Activated T-cell treated with anti-CD3 and anti-CD28 coated beads, Interleukin-2, amount 50 U/mL, for 24 hours (primary cell): ENCODE measurements at places on chromosomes 16 and 17.

DNA sequence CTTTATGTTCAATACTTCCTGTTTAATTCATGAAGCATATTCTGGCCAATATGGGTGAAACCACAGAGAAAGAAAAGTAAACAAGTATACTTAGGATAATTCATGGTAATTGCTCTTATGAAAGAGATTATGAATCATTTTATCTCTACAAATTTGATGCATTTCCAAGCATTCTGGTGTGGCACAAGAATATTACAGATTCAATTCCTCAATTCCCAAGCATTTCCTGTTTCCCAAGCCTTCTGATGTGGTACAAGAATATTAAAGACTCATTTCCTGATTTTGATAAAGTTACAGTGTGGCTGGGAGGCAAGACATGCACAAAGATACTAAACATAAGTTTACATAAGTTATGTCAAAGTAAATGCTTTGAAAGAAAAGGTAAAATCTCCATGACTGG is 126.1 kb upstream of the NUDT7 start:
- DNase-seq, result no peak

DNA sequence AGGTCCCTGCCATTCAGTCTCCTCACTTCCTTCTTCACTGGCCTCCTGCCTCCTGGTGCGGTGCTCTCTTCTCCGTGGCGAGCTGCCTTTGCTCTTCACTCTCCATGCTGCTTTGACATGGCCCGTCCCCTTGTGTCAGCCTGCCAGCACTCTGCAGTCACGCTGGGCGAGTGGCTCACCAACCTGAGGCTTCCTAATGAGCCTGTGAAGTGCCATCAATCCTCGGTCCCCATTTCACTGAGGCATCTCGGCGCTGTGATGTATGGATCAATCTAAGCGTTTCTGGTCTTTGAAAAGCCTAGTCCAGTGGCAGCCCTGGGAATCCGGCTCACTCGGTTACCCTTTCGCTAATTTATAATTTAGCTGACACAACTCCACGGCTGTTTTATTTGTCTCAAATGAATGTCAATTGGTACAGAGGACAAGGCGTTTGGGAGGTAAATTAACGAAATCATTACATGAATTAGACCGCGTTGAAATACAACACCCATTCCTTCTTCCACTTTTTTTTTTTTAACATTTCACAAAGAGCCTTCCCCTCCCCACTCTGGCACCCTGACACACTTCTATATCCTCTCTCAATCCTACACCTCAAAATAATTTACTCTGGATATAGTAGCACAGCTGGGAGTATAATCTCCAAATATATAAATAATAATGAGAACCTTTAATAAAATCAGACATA is 610.7 kb downstream of the TMEM114 start:
- DNase-seq, result no peak

GRCh38 chr16:81520151-81520470 is 75.5 kb downstream of the CMIP start:
- DNase-seq, result no peak

GRCh38 chr17:72158895-72159885 is 38.4 kb downstream of the SOX9 start:
- no peak for DNase-seq

- DNase-seq, result no peak
Observed at GRCh38 chr17:60224064-60224463, 74.3 kb downstream of the CA4 start.

GRCh38 chr16:67164599-67165061 is at the start of gene HSF4:
HSF4 (plus strand) TSS chr16:67164745; CDS start chr16:67164812, 67 bp downstream.
- DNase-seq, result no peak

GRCh38 chr16:85235991-85236817 is 123.9 kb upstream of the CIBAR2 start:
- no peak for DNase-seq

DNA sequence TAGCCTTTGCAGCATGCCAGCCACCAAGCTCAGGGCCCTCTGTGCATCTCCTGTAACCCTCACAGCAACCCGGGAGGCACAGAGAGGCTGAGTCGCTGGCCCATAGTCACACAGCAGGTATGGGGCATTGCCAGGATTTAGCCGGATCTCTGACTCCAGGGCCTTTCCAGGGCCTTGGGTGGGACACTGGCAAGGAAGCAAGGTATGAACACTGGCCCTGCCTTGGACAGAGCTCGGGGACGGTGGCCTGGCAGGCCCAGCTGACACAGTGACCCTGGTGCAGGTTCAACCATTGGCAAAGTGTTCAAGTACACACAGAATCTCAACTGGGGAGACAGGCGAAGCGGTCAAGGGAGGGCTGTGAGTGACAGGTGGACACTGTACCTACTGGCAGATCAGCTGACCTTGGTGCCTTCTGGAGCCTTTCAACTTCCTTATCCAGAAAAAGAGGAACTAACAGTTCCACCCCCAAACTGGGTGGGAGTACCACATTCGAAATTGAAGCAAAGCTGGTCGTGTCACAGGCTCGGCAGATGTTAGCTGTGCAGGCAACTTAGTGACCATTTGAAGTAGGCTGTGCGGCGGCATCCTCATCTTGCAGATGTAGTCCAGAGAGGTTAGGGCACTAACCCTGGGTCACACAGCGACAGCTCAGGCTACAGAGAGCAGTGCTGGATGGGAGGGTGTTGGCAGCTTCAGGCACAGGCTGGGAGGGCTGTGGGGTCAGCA is 287.4 kb downstream of the SEC14L1 start:
- no peak for DNase-seq

GRCh38 chr17:62043140-62043539 is 21.9 kb downstream of the MED13 start:
- DNase-seq, result no peak

DNA sequence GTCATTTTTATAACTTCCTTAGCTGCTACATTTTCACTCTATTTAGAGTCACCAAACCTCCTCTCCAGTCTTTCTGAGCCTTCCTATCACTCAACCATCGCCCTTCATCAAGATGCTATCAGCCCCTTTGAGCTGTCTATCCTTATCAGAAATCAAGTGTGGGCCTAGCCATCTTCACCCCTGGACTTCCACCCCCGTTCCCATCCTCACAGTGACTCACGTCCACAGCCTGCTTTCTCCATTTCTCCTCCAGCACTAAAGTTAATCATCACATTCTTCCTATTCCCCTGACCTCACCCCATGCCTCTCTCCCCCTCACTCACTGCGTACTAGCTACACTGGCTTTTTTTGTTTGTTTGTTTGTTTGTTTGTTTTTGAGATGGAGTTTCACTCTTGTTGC is 2.4 kb upstream of the TEKT3 start:
- no peak for DNase-seq

- no peak for DNase-seq
Observed at GRCh38 chr17:41167561-41167960, 460 bp downstream of the KRTAP4-3 start.

DNA sequence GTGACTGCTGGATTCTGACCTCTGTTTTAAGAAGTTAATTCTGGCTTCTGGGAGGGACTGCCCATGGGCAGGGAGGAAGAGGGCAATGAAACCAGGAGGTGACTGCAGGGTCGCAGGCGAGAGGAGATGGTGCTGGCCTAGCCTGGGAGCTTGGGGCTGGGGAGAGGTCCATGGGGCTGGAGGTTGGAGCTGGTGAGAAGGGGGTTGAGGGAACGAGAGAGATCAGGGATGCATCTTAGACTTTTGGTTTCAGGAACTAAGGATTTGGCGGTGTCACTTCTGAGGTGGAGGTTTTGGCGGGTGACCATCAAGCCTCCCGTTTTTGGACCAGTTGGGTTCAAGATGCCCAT is 64.6 kb downstream of the NKD1 start:
- DNase-seq, result no peak

DNA sequence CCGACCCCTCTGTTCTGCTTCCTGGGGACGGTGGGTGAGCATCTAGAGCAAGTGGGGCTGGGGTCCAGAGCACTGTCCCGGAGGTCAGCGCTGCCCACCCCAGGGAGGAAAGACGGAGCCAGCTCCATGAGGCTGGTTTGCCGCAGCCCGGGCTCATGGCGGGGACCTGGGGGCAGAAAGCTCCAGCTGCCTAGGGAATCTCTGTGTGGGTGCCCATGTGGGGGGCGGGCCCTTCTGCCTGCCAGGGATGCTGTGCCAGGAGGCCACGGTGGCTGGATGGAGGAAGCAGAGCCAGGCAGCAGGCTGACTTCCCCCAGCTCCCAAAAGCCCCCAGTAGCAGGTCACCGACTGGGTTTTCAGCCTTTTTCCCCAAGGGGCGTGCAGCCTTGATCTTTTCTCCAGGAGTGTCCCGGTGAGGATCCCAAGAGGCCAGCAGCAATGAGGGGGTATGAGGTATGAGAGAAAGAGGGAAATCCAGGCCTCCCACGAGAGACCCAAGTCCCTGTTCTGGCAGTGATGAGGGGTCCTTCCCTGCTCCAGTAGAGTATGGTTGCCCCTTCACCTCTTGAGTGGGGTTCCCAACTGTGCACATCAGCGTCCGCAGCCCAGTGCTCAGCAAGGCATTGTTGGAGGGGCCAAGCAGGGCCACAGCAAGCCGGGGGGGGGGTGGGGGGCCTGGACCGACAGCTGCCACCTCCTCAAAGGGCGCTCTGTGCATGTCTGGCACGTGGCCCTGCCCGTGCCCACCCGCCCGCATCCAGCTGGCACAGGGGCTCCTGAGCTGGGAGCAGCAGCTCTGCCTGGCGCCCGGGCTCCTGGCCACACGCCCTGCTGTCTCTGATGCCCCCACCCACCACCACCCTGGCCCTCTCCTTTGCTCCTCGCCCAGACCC is 15.6 kb upstream of the BCAR1 start:
- DNase-seq, result no peak

- no peak for DNase-seq
Observed at GRCh38 chr17:19260958-19261357, 23.8 kb downstream of the EPN2 start.

DNA sequence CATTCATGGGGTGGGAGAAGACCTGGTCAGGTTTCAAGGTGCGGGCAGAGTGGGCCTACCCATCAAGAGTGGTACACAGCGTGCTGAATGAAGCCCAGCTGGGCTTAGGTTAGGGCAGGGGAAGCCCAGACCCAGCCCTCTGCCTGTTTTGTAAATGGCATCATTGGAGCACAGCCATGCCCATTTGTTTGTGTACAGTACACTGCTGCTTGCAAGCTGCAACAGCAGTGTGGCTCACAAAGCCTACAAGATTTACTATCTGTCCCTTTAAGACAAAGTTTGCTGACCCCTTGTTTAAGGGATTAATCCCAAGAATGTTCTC is 230.1 kb upstream of the TNRC6C start:
- peak; percentile 1 for DNase-seq

DNA sequence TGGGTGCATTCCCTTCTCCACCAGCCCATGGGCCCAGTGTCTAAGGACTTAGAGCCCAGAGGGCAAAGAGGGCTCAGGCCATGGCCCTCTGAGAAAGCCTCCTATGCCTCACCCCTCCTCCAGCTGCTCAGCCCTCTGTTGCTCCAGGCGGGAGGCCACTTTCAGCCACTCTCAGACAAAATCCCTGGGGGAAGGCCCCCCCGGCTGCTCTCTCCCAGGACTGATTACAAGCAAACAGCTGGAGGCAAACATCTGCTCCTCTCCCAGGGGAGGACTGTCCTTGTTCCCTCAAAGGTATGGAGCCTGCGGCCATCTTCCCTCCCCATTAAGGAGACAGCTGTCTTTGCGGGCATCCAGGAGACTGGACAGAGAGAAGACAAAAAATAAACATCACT is 54.9 kb upstream of the DLX4 start:
- DNase-seq, result no peak

DNA sequence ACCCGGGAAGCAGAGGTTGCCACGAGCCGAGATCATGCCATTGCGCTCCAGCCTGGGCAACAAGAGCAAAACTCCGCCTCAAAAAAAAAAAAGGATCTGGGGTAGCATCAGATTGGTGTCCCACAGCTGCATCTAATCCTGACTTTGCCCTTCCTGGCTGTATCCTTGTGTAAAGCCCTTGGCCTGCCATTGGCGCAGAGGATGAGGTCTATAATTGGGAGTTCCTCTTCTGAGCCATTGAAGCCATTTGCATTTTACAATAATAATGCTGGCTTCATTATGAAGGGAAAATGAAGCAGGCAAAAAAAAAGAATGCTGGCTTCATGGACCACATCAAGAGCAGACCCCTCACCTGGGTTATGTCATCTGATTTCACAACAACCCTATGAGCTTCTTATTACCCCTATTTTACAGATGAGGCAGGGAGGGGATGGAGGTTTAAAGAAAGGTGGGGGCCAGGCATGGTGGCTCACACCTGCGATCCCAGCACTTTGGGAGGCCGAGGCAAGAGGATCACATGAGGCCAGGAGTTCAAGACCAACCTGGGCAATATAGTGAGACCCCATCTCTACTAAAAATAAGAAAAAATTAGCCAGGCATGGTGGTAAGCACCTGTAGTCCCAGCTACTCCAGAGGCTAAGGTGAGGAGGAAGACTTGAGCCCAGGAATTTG is 1.2 kb upstream of the LITAFD start:
- DNase-seq, result no peak

DNA sequence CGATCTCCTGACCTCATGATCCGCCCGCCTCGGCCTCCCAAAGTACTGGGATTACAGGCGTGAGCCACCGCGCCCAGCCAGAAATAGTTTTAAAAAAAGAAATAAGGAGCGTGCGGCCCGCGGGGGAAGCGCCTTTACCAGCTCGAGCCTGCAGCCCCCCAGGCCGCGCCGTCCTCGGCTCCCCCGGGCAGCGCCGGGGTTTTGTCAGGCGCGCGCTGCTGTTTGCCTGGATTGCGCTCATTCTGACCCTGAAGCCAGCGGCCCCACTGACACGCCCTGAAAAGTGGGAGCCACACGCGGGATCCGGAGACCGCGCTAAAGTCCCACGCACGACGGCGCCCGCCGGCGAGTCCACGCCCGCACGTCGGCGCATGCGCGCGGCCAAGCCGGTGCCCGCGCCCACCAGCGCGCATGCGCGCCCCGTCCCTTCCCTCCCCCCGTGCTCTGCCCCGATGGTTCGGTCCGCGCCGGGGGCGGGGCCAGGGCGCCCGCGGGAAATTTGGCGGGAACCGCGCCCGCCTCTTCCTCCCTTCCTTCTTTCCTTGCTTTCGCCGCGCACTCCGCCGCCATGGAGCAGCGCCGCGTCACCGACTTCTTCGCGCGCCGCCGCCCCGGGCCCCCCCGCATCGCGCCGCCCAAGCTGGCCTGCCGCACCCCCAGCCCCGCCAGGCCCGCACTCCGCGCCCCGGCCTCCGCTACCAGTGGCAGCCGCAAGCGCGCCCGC is at the start of gene CDT1:
Gene CDT1 (plus strand): TSS at position 526 of the 724 bp plus-strand sequence. CDS start 43 bp downstream, at position 569.
- DNase-seq, result peak; percentile 95
